ENCODE measurements at places on chromosomes 5 and 9.

- no peak for DNase-seq
Observed at GRCh38 chr9:110389148-110389750, 51.6 kb upstream of the TXNDC8 start.

DNA sequence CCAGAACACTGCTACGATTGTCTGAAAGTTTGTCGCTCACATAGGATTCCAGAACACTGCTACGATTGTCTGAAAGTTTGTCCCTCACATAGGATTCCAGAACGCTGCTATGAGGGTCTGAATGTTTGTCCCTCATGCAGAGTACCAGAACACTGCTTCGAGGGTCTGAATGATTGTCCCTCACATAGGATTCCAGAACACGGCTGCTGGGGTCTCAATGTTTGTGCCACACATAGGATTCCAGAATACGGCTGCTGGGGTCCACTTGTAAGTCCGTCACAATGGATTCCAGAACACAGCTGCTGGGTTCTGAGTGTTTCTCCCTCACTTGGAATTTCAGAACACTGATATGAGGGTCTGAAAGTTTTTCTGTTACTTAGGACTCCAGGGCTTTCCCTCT is 203.3 kb downstream of the FOXD4L6 start:
- DNase-seq: no peak

DNA sequence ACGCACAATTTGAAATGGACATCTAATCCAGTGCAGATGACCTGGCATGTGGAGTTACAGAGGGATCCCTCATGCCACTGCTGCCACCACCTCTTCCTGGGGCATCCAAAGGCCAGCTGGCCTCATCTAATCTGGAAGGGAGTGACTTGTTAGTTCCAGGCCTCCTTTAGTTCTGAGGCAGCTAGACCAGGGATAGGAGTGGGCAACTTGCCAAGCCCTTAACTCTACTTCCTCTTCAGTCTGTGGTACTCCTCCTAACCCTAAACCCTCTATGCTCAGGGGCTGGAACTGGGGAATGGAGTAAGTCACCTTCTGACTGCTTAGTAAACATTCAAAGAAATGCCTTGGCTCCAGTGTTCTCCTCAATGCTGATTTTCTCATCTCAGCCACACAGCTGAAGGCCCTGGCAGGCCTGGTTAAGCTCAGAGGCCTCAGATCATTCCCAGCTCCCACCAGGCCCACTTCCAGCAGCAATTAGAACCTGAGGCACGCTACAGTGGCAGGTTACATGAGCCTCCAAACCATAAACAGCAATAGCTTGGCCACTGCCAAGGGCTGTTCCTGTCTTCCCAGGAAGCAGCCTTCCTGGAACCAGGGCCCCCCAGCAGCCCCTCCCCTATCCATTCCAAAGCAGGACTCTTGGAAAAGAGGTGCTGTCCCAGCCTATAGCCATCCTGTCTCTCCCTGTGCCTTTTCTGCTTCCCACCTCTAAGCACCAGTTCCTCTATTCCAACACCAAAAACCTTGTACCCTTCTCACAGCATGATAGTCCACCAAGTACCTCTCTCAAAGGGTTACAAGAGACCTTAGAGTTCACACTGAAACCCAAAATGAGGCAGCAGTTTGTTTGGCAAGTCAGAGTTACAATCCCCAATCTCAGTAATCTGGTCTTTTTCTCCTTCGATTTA is 2.0 kb downstream of the EIF4EBP3 start:
- DNase-seq: no peak

GRCh38 chr9:36136272-36136893 is at the start of gene GLIPR2:
GLIPR2 (plus strand) TSS chr9:36136733; CDS start chr9:36136779, 46 bp downstream.
- no peak for DNase-seq

Measured in amniotic stem cell (primary cell).